Lower lobe of right lung (tissue), 2 donors: ENCODE measurements at places on chromosomes 1 and 21. TPM values are rescaled to one million over a fixed set of nuclear protein-coding genes. Genes with fewer than 3 reads are reported as not detected.

GRCh38 chr1:35554266-35555211 lies 2.7 kb downstream of the KIAA0319L start:
- no peak for DNase-seq

- DNase-seq, result no peak
Observed at GRCh38 chr1:183327434-183328290, 90.5 kb downstream of the NMNAT2 start.

GRCh38 chr1:164645921-164646320 lies 86.9 kb downstream of the PBX1 start:
- no peak for DNase-seq

Gene EDEM3
- 45.5 TPM for total RNA-seq
